ENCODE measurements at places on chromosomes 3 and 15.

DNA sequence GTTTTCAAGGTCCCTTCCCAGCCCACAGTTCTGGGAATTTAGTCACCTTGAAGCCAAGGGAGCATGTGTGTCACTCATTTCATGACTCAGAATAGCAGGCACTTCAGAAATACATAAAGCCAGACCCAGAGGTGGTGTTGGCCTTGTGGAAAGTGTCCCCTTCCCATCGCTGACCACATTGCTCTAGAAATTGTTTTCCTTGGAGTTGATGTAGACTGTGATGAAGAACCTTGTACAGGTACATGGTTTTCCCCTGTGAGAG lies 158.8 kb downstream of the SLCO3A1 start:
- H3K4me1 ChIP-seq = peaks cover 34% of the 10 kb centered on the region
- DNase-seq = no peak
- no peak overlapping the region for H3K27ac ChIP-seq
- H3K4me3 ChIP-seq = no peak overlapping the region
- no peaks in the 10 kb centered on the region for H3K27me3 ChIP-seq

DNA sequence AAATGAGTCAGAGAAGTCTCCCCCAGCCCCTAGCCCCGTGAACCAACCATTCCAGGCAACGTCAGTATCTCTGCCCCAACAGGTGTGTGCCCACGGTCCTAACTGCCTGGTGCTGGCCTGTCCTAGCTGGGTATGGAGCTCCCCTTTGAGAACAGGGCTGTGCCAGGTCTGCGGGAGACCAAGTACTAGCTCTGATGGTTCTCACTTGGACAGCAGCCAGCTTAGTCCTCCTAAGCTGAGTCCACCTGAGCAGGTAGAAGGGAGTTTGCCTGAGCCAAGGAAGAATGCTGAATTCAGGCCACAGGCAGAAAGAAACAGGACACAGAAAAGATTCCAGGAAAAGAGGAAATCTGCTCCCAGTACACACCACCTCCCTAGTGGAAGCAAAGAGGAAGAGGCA lies 33.1 kb upstream of the PARL start:
- no peak overlapping the region for H3K4me3 ChIP-seq
- H3K27me3 ChIP-seq = no peaks in the 10 kb centered on the region
- no peak overlapping the region for H3K27ac ChIP-seq
- H3K36me3 ChIP-seq = no peaks in the 10 kb centered on the region
- H3K4me1 ChIP-seq = no peaks in the 10 kb centered on the region

- H3K27me3 ChIP-seq = no peaks in the 10 kb centered on the region
- H3K4me3 ChIP-seq = no peak overlapping the region
- no peak for DNase-seq
- peaks cover 82% of the 10 kb centered on the region for H3K36me3 ChIP-seq
- H3K4me1 ChIP-seq = no peaks in the 10 kb centered on the region
Observed at GRCh38 chr3:41234823-41235721, 35.8 kb downstream of the CTNNB1 start.

- peaks cover 2% of the 10 kb centered on the region for H3K36me3 ChIP-seq
- H3K4me3 ChIP-seq = no peak overlapping the region
- H3K27ac ChIP-seq = no peak overlapping the region
- no peaks in the 10 kb centered on the region for H3K4me1 ChIP-seq
- DNase-seq = no peak
Observed at GRCh38 chr15:26294059-26294689, 431.0 kb upstream of the ATP10A start.

DNA sequence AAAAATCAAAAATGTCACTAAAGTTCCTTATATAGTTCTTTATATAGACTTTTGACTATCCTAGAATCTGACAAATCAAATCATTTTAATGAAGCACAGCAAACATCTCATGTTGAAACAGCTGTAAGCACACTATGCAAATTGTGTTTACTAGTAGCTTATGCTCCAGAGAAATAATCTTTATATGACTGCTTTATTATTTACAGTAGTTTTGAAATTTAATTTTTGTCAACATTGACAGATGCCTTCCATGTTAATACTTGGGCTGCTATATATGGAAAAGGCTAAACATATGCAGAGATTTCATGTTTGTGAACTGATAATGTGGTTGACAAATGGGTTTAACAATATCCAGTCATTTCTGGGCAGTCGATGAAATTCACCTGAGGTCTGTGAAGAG lies 616.8 kb downstream of the TAFA4 start:
- H3K4me1 ChIP-seq = no peaks in the 10 kb centered on the region
- H3K36me3 ChIP-seq = no peaks in the 10 kb centered on the region
- H3K27me3 ChIP-seq = no peaks in the 10 kb centered on the region
- DNase-seq = no peak
- no peak overlapping the region for H3K4me3 ChIP-seq

DNA sequence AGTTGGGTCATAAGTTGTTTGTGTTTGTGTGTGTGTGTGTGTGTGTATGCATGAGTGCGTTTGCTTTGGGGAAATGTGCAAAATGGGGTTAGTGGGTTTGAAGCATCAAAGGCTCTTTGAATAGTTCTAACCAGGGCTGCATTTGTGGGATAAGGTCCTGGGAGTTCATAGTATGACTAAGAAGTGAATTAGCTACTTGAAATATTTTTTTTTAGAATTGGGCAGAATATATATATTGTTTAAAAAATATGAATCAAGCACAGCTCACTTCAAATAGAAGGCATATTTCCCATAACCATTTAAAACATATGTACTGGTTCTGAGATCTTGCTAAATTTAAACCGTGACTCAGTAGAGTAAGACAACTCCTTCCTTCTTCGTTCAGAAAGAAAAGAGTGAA lies 43.1 kb downstream of the IGF2BP2 start:
- no peaks in the 10 kb centered on the region for H3K36me3 ChIP-seq
- H3K4me1 ChIP-seq = no peaks in the 10 kb centered on the region
- no peak for DNase-seq
- peaks cover 28% of the 10 kb centered on the region for H3K27me3 ChIP-seq

DNA sequence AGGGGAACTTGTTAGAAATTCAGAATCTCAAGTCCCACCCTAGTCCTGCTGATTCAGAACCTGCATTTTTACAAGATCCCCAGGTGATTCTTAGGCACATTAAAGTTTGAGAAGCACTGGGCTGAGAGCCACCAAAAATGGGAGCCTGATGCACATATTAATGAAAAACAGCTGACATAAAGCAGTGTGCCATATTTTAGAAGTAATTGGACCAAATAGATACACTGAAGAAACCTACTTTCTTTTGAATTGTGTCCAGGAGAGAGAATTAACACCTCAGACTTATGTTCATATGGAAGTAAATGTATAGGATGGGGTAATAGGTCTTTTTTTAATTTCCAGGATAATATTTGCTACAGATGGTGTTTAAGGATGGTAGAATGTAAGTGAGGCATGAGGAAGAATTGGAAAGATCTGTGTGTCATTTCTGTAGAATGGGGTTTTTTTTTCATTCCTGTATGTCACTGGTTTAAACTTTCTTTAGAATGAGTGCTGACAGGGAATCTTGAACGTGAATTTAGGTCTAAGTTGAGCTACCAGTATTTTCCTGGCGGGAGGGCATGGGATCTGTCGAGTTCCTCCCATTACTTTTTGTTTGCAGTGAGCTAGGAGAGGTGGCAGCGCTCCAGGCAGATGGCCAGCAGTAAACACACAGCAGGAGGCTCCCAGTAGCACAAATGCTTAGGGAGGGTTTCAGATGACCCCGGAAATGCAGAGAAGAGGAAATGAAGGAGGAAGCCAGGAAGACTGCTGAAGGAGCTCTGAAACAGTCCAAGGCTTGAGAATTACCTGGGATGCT lies 185.6 kb downstream of the PLCL2 start:
- H3K36me3 ChIP-seq = peaks cover 56% of the 10 kb centered on the region
- H3K27me3 ChIP-seq = no peaks in the 10 kb centered on the region
- H3K4me3 ChIP-seq = no peak overlapping the region
- H3K27ac ChIP-seq = no peak overlapping the region
- peaks cover 22% of the 10 kb centered on the region for H3K4me1 ChIP-seq
- DNase-seq = no peak

GRCh38 chr3:71724584-71725270 lies 475 bp downstream of the EIF4E3 start:
- no peaks in the 10 kb centered on the region for H3K27me3 ChIP-seq
- peak overlapping the region; percentile 96 for H3K27ac ChIP-seq

DNA sequence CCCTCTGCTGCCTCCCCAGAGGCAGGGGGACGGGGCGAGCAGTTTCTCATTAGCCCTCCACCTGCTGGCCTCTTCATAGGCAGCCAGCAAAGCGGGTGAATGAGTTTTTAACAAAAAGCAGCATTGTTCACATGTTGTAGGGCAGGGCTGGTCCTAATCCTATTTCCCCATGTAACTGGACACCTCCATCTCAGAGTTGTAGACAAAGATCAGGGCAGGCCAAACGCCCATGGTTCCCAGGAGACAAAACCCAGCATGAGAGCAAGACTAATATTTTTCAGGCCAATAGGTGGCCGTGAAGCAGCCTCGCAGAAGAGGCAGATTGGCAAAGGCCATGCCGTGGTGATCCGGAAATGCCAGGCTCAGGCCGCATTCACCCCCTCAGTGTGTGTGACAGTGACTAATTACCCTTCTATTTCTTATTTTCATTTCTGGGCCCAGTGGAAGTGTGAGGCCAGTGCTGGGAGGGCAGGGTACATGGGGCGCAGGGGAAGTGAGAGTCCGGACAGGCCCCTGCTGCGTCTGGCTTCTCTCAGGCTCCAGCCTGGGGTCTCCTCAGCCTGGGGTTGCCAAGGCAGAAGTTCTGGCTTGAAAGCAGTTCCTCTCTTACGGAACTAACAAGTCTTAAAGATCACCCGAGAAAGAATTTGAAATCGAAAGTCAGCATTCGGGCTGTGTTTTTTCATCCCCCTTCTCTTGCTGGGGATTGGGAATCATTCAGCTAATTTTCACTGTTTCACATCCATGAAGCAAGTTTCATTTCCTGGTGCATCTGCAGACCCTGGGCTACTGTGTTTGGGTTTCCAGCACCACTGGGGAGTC lies 64.8 kb downstream of the BOC start:
- H3K4me3 ChIP-seq = peak overlapping the region; percentile 32
- H3K36me3 ChIP-seq = no peaks in the 10 kb centered on the region
- peaks cover 8% of the 10 kb centered on the region for H3K4me1 ChIP-seq
- no peak for DNase-seq
- peaks cover 2% of the 10 kb centered on the region for H3K27me3 ChIP-seq
- H3K27ac ChIP-seq = no peak overlapping the region

GRCh38 chr3:7576071-7576470 lies 715.2 kb downstream of the GRM7 start:
- H3K27me3 ChIP-seq = no peaks in the 10 kb centered on the region
- no peak for DNase-seq
- no peaks in the 10 kb centered on the region for H3K4me1 ChIP-seq
- no peak overlapping the region for H3K4me3 ChIP-seq
- H3K27ac ChIP-seq = no peak overlapping the region
- H3K36me3 ChIP-seq = no peaks in the 10 kb centered on the region

DNA sequence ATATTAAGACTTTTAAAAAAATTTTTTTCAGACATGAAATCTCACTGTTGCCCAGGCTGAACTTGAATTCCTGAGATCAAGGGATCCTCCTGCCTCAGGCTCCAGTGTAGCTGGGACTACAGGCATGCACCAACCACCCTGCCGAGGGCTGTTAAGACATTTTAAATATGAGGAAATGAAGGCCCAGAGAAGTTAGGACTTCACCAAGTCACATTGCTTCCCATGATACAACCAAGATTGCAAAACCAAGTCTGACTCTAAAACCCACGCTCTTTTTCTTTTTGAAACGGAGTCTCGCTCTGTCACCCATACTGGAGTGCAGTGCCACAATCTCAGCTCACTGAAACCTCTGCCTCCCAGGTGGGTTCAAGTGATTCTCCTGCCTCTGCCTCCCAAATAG lies 28.0 kb downstream of the PTPN9 start:
- DNase-seq = no peak
- no peak overlapping the region for H3K4me3 ChIP-seq
- peaks cover 12% of the 10 kb centered on the region for H3K36me3 ChIP-seq
- no peaks in the 10 kb centered on the region for H3K27me3 ChIP-seq
- peaks cover 5% of the 10 kb centered on the region for H3K4me1 ChIP-seq
- no peak overlapping the region for H3K27ac ChIP-seq

- DNase-seq = no peak
- no peaks in the 10 kb centered on the region for H3K4me1 ChIP-seq
- no peak overlapping the region for H3K27ac ChIP-seq
- no peaks in the 10 kb centered on the region for H3K27me3 ChIP-seq
Observed at GRCh38 chr3:55207744-55208143, 279.4 kb downstream of the WNT5A start.

GRCh38 chr3:72086042-72086742 lies 301.2 kb upstream of the PROK2 start:
- H3K27me3 ChIP-seq = peaks cover 7% of the 10 kb centered on the region
- no peak overlapping the region for H3K4me3 ChIP-seq
- H3K36me3 ChIP-seq = peaks cover 1% of the 10 kb centered on the region
- H3K27ac ChIP-seq = no peak overlapping the region
- H3K4me1 ChIP-seq = peaks cover 4% of the 10 kb centered on the region

DNA sequence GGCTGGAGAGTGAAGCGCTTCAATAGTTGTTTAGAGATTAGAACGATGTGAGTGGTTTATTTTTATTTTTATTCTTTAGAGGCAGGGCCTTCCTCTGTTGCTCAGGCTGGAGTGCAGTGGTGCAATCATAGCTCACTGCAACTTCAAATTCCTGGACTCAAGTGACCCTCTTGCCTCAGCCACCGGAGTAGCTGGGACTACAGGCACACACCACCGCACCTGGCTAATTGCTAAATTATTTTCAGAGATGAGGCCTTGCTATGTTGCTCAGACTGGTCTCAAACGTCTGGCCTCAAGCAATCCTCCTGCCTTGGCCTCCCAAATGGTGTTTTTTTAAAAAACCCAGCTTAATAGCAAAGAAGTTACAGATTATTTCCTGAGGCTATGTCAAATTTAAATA lies 29.0 kb downstream of the PPARG start:
- H3K4me1 ChIP-seq = no peaks in the 10 kb centered on the region
- H3K36me3 ChIP-seq = no peaks in the 10 kb centered on the region
- H3K27ac ChIP-seq = no peak overlapping the region
- no peak overlapping the region for H3K4me3 ChIP-seq

DNA sequence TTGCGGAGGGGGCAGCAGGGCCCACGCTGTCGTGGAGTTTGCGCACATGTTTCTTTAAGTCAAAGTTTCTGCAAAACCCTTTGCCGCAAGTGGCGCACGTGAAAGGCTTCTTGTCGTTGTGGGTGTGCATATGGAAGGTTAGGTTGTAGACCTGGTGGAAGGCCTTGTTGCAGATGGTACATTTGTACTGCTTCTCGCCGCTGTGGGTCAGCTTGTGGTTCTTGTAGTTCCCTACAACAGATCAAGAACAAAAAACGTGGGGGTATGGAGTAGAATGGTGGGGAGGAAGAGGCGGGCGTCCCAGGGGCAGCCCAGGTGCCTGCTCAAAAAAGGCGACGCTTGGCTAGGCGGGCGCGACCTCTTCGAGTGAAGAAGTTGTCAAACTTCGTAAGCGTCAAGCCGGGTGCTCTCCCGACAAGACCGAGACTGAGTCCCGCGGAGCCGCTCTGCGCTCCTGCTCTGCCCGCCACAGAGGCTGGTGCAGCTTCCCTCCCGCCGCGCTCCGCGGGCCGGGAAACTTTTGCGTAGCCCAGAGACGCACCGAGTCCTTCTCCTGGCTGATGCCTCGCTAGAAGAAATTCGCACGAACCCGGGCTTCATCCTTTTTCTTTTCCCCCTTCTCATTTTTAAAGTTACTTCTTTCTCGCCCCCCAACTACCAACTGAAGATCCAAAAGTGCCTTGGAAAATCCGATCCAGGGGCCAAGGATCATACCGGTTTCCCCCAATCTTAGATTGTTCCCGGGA lies 3.1 kb downstream of the FEZF2 start:
- DNase-seq = no peak
- peak overlapping the region; percentile 62 for H3K27ac ChIP-seq
- H3K36me3 ChIP-seq = peaks cover 10% of the 10 kb centered on the region
- H3K27me3 ChIP-seq = peaks cover 93% of the 10 kb centered on the region

- DNase-seq = no peak
- H3K27ac ChIP-seq = no peak overlapping the region
- no peaks in the 10 kb centered on the region for H3K36me3 ChIP-seq
- no peaks in the 10 kb centered on the region for H3K4me1 ChIP-seq
Observed at GRCh38 chr3:189446959-189447560, 184.1 kb upstream of the TP63 start.

Measured in activated CD8-positive, alpha-beta memory T cell treated with anti-CD3 and anti-CD28 coated beads, Interleukin-2, amount 10 ng/mL, durations not matched to agents 7 days and 5 days (primary cell).